ENCODE measurements at places on chromosomes 12 and 14. TPM values are rescaled to one million over a fixed set of nuclear protein-coding genes. Genes with fewer than 3 reads are reported as not detected.

- no peak for DNase-seq
Observed at GRCh38 chr12:108691998-108692808, 39.1 kb downstream of the CORO1C start.

GRCh38 chr14:77543240-77543551 is 44.6 kb upstream of the ISM2 start:
- no peak for DNase-seq

GRCh38 chr14:103721334-103722120 is 5.9 kb downstream of the ZFYVE21 start:
- DNase-seq, result peak; percentile 97

FAM222A gene
- total RNA-seq, result 0.36 TPM

INHBC gene
- not detected for total RNA-seq

KRT72 gene
- not detected for total RNA-seq
